Right kidney (tissue), 9 donors: ENCODE measurements at places on chromosomes 5 and 9.

DNA sequence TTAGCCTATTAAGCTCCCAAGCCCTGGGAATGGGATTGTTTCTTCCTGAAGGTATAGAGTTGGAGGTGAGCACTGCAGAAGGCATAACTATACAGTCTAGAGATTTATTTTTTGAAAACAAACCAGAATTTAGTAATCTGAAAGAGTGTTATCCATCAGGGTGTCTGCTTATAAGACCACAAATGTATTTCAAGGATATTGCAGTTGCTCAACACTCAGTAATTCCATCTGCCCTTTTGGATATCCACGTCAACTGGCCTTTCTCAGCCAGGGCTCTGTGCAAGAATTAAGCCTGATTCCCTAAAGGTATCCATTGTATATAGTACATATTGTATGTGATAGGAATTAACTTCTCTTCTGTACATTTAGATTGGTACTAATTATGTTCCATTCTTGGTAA lies 15.0 kb upstream of the IL31RA start:
- no peak for DNase-seq

GRCh38 chr9:127822108-127822507 lies 19.4 kb downstream of the FPGS start:
- no peak for DNase-seq

GRCh38 chr5:57488215-57488955 lies 5.8 kb upstream of the ACTBL2 start:
- no peak for DNase-seq

DNA sequence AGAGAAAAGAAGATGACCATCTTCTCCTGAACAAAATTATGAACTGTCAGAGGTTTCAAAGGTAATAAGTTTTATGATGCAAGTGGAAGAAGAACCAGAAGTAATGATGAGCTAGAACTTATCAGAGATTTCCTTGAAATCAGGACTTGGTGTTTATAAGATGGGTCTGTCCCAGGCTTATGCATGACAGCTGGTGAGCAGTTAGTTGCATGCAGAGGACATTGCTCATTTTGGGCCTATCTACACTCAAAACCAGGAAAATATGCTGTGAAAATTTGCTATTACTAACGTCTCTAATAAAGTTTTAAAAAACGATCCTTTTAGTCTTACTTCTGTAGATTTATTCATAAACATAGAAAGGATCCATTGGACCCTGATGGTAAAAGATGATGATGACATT lies 6.6 kb upstream of the STC2 start:
- no peak for DNase-seq

DNA sequence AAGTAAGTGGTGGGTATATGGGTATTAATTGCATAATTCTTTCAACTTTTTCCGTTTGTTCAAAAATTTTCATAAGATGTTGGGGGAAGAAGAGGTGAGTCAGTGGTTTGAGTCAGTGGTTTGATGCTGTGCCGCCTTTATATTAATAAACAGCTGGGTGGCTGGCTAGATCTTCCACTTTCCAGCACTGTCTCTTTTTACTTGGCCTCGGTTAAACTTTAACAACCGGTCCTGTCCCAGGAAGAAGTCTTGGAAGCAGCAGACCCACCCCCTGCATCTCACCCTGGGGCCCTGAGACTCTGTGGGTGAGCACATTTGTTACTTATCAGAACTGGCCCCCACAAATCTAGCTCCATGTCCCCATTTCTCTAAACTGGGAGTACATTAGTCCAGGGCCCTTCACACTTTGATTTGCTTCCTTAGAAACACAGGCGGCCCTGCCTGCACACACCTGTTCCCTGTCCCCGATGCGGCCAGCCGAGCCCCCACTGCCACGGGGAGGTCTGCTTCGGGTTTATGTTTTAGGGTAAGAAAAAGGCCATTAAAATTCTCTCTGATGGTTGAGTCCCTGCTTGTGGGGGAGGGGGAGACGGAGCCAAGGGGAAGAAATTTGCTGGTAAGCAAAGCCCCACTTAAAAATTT lies 90.7 kb downstream of the PTCH1 start:
- peak; percentile 83 for DNase-seq

DNA sequence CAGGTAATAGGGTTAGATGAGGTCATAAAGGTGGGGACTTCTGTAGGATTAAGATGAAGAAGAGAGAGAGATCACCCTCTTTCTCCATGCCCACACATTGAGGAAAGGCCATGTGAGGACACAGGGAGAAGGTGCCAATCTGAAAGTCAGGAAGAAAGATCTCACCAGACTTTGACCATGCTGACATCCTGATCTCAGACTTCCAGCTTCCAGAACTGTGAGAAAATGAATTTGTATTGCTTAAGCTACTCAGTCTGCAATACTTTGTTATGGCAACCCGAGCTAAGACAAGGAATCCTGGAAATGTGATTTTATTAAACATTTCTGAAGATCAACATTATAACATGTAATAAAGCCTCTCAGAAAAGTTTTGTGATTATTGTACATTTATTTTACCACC lies 3.5 kb upstream of the CSNK1G3 start:
- DNase-seq = no peak

- no peak for DNase-seq
Observed at GRCh38 chr5:102341681-102342288, 45.7 kb upstream of the SLCO4C1 start.

DNA sequence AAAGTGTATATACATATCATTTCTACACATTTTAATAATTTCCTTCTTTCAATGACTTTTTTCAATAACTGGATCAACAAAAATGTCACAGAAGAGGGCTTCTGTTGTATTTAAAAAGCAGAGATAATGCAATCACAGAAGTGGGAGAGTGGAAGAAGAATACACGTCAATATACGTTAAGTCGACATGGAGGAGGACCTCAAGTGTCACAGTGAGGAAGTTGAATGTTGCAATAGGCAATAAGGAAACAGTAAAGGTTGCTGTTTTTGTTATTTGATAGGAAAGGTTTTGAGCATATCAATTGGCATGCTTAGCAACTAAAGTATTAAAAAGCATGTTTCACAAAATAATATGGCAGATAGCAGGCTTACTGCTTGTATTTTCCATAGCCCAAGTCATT lies 184.0 kb upstream of the NR4A3 start:
- DNase-seq = no peak

- no peak for DNase-seq
Observed at GRCh38 chr5:22480305-22480704, 372.8 kb downstream of the CDH12 start.

- DNase-seq = no peak
Observed at GRCh38 chr5:101796427-101796826, 499.7 kb downstream of the SLCO4C1 start.

DNA sequence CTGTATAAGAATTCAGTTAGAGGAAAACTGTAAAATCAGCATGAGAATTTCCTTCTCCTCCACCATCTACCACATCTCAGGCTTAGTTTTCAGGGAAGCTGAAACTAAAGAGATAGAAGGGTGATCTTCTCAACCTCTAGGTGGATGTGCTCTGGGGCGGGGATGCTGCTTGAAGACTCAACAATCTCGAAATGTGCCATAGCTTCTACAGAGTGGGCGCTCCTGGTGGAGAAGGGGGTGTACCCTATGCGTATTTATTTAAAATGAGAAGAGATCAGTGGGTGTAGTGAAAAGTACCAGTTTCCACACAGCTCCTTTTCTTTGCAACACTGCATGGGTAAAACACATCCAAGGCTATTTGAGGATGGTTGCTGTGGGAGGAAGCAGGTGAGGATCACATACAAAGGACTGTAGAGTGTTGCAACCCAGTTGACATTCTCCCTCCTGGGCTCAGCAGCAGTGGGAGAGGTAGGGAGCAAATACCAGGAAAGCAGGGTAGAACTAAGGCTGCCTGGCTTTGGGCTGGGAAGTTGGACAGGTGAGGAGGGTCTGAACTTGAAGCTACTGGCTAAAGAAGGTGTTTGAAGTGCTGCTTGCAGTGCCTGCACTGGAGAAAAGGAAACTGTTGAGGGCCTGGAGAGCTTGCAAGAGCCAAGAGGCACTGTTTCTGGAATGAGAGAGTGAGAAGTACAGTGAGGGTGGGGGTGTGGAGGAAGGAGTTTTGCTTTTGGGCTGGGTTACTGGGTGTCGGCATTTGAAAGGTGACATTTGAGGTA lies 73.1 kb downstream of the MAST4 start:
- DNase-seq = no peak

GRCh38 chr9:91101611-91102168 lies 260.0 kb downstream of the AUH start:
- DNase-seq = no peak

DNA sequence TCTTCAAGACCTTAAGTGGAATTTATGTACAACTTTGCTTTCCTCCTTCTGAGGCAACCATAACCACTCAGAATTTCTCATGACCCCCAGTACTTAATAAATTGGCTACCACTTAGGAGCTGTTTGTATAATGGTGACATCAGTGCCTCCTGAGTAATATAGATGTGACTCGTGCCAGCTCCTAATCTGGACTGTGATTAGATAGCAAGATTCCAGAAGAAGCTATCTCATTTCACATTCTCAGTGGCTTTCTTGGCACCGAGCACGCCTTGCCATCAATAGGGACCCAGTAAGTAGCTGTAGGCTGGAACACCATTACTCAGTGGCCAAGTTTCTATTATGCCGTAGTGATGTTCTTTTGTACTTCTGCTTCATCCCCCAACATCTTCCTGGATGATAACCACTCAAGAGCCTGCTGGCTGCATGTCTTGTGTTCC lies 228.8 kb downstream of the CD180 start:
- no peak for DNase-seq

DNA sequence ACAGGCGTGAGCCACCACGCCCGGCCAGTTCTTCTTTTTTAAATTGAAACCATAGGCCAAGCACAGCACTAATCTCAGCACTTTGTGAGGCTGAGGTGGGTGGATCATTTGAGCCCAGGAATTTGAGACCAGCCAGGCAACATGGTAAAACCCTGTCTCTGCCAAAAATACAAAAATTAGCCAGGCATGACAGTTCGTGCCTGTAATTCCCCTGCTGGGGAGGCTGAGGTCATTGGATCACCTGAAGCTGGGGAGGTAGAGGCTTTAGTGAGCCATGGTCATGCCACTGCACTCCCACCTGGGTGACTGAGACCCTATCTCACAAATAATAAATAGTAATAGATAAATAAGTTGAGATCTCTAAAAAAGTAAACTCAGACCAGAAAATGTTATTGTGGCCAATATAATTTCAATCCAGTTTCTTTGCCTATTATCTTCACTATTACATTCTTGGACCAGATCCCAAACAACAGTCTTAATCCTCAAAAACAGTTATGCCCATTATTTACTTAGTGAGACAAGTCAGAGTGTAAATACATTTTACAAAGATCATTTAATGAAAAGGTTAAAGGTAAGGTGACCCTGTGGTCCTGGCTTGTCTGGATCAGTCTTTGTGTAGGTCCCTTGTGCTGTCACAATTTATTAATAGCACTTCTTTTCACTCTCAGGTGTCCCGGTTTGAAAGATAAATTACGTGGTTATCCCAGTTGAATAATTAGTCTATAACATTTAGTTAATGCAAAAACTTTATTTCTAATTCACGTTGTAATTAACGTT lies 53.6 kb downstream of the RAB24 start:
- DNase-seq = no peak
